Activated CD4-positive, alpha-beta T cell treated with anti-CD3 and anti-CD28 coated beads, Interleukin-2, amount 10 ng/mL, durations not matched to agents 24 days and 14 days (primary cell): ENCODE measurements at places on chromosomes 7 and 10. TPM values are rescaled to one million over a fixed set of nuclear protein-coding genes. Genes with fewer than 3 reads are reported as not detected.

Gene AOC1
- not detected in 2 replicates for total RNA-seq

Gene PGAM2
- 0.42 TPM in 1 of 2 replicates, not detected in the other for total RNA-seq

Gene TAF3
- total RNA-seq, result 15.1 and 15.9 TPM in 2 replicates

Gene LRRD1
- not detected in 2 replicates for total RNA-seq

Gene MOGAT3
- total RNA-seq, result not detected in 2 replicates

Gene GDF2
- not detected in 2 replicates for total RNA-seq

Gene LIPJ
- not detected in 2 replicates for total RNA-seq

Gene PTF1A
- not detected in 2 replicates for total RNA-seq

Gene CDK14
- total RNA-seq, result 1.9 and 2.0 TPM in 2 replicates

Gene PNLIPRP1
- total RNA-seq, result not detected in 2 replicates

Gene PIP4K2A
- 94.6 and 101 TPM in 2 replicates for total RNA-seq

Gene ZPBP
- not detected in 2 replicates for total RNA-seq

Gene ZNF438
- 2.4 and 3.2 TPM in 2 replicates for total RNA-seq

Gene CLCN1
- not detected in 2 replicates for total RNA-seq

Gene SAMD9L
- total RNA-seq, result 15.8 and 16.4 TPM in 2 replicates

Gene SPDYE5
- 0.14 TPM in 1 of 2 replicates, not detected in the other for total RNA-seq

Gene CYP2C9
- total RNA-seq, result not detected in 2 replicates

Gene UFSP1
- 4.5 TPM in 2 replicates for total RNA-seq

Gene UROS
- 50.6 and 53.8 TPM in 2 replicates for total RNA-seq

Gene MAPK8
- 46.2 and 46.4 TPM in 2 replicates for total RNA-seq

Gene GTF2IRD1
- 1.4 and 2.7 TPM in 2 replicates for total RNA-seq

Gene ZNF25
- total RNA-seq, result 7.6 and 7.9 TPM in 2 replicates

Gene CCDC146
- 1.5 and 2.3 TPM in 2 replicates for total RNA-seq

Gene POLD2
- 259 and 286 TPM in 2 replicates for total RNA-seq

Gene ZMIZ1
- 66.3 and 71.7 TPM in 2 replicates for total RNA-seq

Gene ABCC2
- total RNA-seq, result 0.73 and 1.3 TPM in 2 replicates

Gene CYP3A7
- total RNA-seq, result not detected in 2 replicates

Gene ARMC3
- total RNA-seq, result not detected in 2 replicates

Gene ASAH2
- 4.6 and 5.2 TPM in 2 replicates for total RNA-seq

Gene ADIRF
- total RNA-seq, result not detected in 2 replicates

Gene EIF3A
- total RNA-seq, result 179 and 183 TPM in 2 replicates

Gene OR2A5
- total RNA-seq, result not detected in 2 replicates

Gene PNLIPRP2
- not detected in 2 replicates for total RNA-seq

Gene DNA2
- 58.0 and 59.1 TPM in 2 replicates for total RNA-seq

Gene SLC26A5
- not detected in 2 replicates for total RNA-seq

Gene TBATA
- total RNA-seq, result not detected in 2 replicates

Gene H2AZ2
- total RNA-seq, result 188 and 192 TPM in 2 replicates

Gene LRRTM3
- total RNA-seq, result not detected in 2 replicates

Gene SORCS1
- total RNA-seq, result not detected in 2 replicates

Gene CACNB2
- total RNA-seq, result not detected in 2 replicates

Gene CCL24
- total RNA-seq, result not detected in 2 replicates

Gene STK31
- total RNA-seq, result 0.17 TPM in 1 of 2 replicates, not detected in the other

Gene ATG9B
- 7.3 and 7.5 TPM in 2 replicates for total RNA-seq

Gene TMEM229A
- not detected in 2 replicates for total RNA-seq

Gene C10orf53
- not detected in 2 replicates for total RNA-seq

Gene PPP1R3C
- total RNA-seq, result 0.14 and 0.21 TPM in 2 replicates

Gene PNLIPRP3
- not detected in 2 replicates for total RNA-seq

Gene SBDS
- 68.6 and 72.8 TPM in 2 replicates for total RNA-seq

Gene RBM20
- 0.05 TPM in 1 of 2 replicates, not detected in the other for total RNA-seq

Gene ATP6V0A4
- not detected in 2 replicates for total RNA-seq
